H1 (cell line): ENCODE measurements at places on chromosomes 1 and 21. TPM values are rescaled to one million over a fixed set of nuclear protein-coding genes. Genes with fewer than 3 reads are reported as not detected.
A peak's percentile ranks its signal among the peaks of the same experiment; 100 is the strongest.

DNA sequence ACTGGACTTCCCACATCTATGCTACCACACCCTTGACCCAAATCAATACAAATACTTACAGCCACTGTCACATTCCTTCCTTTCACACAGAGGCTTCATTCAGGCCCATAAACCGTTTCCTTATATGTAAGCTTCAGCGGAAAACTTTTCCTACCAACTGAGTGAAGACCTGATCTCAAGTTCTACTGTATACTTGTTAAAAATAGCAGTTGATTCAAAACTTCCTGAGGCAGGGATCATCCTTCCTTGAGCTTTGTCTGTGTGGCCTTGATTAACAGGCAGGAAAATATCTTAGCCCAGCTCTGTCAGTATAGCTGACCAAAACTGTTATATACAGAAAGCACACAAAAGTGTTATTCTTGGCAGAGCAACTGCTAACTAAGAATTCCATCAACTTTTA is 42.7 kb downstream of the DENND2C start:
- no peaks in the 10 kb centered on the region for H3K27me3 ChIP-seq
- H3K27ac ChIP-seq: no peak overlapping the region
- no peaks in the 10 kb centered on the region for H3K4me1 ChIP-seq
- no peak for DNase-seq
- no peaks in the 10 kb centered on the region for H3K36me3 ChIP-seq

DNA sequence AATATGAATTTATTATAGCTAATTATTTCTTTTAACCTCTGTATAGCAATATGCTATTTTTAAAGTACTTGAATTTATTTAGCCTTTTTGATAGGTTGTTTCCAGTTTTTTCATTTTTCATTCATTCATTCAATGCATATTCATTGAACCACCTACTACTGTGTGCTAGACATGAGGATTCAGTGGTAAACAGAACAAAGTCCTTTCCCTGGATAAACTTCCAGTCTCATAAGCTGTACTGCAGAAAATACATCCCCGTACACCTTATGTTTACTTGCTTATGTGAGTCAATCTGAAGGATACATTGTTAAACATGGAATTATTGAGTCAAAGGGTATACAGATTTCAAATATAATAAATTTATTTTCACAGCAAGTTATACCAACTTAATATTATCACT is 21.9 kb downstream of the AGL start:
- no peaks in the 10 kb centered on the region for H3K36me3 ChIP-seq
- no peak overlapping the region for H3K4me3 ChIP-seq
- H3K27me3 ChIP-seq: no peaks in the 10 kb centered on the region
- H3K27ac ChIP-seq: no peak overlapping the region

DNA sequence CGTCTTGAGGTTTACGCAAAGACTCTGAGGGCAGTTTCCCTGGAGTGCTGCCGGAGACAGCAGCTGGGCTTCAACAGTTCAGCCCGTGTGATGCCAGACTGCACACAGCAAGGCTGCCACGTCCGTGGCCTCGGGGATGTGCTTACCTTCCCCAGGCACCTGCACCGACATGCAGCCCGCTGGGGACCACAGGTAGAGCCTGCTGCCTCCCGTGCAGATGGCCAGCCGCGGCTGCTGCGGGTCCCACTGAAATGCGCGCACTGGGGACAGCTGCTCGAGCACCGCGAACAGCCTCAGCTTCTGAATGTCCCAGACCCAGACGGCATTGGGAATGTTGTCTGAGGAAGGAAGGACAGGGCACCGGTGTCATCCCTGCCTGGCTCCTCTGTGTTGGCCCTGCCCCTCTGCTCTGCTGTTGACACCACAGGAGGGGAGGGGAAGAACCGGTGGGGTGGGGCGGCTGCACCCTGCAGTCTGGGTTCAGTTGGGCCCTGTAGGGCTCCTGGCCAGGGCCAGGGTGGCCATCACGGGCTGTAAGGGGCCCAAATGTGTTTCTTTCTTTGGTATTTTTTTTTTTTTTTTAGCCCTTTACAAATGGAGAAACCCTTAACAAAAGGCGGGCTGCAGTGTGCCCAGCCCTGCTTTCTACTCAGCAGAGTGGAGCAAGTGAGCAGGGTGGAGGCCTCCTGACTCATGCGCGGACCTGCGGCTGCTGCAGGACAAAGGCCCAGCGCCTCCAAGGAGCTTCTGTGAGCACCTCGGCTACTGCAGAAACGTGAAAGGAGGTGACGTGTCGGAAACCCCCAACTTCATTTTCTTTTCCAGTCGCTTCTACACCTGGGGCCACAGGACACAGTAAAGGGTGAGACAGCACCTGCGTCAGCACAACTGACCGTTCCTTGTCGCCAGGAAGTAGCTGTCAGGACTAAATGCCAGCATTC is 6.8 kb downstream of the TPRG1L start:
- no peak for DNase-seq
- no peak overlapping the region; the same call in 1 of the 2 replicates for H3K27ac ChIP-seq
- H3K27me3 ChIP-seq: no peaks in the 10 kb centered on the region
- H3K36me3 ChIP-seq: peaks cover 5% of the 10 kb centered on the region
- H3K4me1 ChIP-seq: peaks cover 10% of the 10 kb centered on the region; the same call in 1 of the 2 replicates

Gene NECTIN4
- 0.19 and 0.29 TPM in 2 replicates for total RNA-seq

Gene KIRREL1
- total RNA-seq: 39.0 and 41.8 TPM in 2 replicates

- no peaks in the 10 kb centered on the region for H3K4me1 ChIP-seq
- no peaks in the 10 kb centered on the region for H3K36me3 ChIP-seq
- no peak for DNase-seq
- H3K27ac ChIP-seq: no peak overlapping the region
- no peak overlapping the region for H3K4me3 ChIP-seq
These were observed 711.6 kb upstream of the ADAMTS5 start for GRCh38 chr21:27678511-27678910.

DNA sequence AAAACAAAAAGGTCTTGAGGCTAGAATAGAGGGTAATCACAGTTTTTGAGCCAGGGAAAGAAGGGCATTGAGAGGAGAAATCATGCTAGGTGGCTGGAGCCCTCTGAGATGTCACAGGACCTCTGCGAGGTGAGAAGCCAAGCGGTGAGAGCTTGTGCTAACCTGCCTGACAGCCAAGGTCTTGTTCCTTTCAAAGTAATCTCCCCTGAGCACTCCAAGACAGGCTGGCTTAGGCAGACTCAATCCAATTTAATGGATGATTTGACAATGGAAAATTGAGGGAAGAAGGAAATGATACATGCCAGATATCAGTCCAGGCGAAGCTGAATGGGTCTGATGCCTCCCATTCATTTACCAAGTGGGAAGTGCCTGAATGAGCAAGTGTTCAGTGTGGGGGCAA is 311.9 kb upstream of the PTBP2 start:
- no peaks in the 10 kb centered on the region for H3K4me1 ChIP-seq
- H3K27me3 ChIP-seq: no peaks in the 10 kb centered on the region
- H3K27ac ChIP-seq: no peak overlapping the region
- no peaks in the 10 kb centered on the region for H3K36me3 ChIP-seq

- no peak overlapping the region for H3K27ac ChIP-seq
- no peaks in the 10 kb centered on the region for H3K36me3 ChIP-seq
- no peaks in the 10 kb centered on the region for H3K4me1 ChIP-seq
- no peak for DNase-seq
These were observed 312.5 kb upstream of the PKN2 start for GRCh38 chr1:88371436-88372023.

Gene SPRR2A
- not detected in 2 replicates for total RNA-seq

Gene CKS1B
- 284 and 294 TPM in 2 replicates for total RNA-seq

- H3K27ac ChIP-seq: no peak overlapping the region
These were observed 100.4 kb upstream of the ZNF281 start for GRCh38 chr1:200510228-200510623.

- H3K27me3 ChIP-seq: no peaks in the 10 kb centered on the region
- no peaks in the 10 kb centered on the region for H3K4me1 ChIP-seq
- no peaks in the 10 kb centered on the region for H3K36me3 ChIP-seq
- no peak overlapping the region for H3K27ac ChIP-seq
These were observed 48.5 kb upstream of the EDEM3 start for GRCh38 chr1:184803180-184803492.

Gene PIK3C2B
- 36.7 and 36.9 TPM in 2 replicates for total RNA-seq

- no peak overlapping the region for H3K27ac ChIP-seq
- DNase-seq: no peak
- H3K4me1 ChIP-seq: no peaks in the 10 kb centered on the region
- H3K27me3 ChIP-seq: no peaks in the 10 kb centered on the region
- H3K36me3 ChIP-seq: no peaks in the 10 kb centered on the region
These were observed 31.6 kb upstream of the IL20 start for GRCh38 chr1:206833801-206834200.

- DNase-seq: no peak
- H3K4me3 ChIP-seq: no peak overlapping the region
- no peaks in the 10 kb centered on the region for H3K27me3 ChIP-seq
- no peak overlapping the region for H3K27ac ChIP-seq
- H3K36me3 ChIP-seq: no peaks in the 10 kb centered on the region
These were observed 83.1 kb upstream of the LYPLAL1 start for GRCh38 chr1:219090607-219091006.

Gene B3GALT2
- total RNA-seq: not detected in 2 replicates

Gene NHLH2
- 1.0 and 1.1 TPM in 2 replicates for total RNA-seq

DNA sequence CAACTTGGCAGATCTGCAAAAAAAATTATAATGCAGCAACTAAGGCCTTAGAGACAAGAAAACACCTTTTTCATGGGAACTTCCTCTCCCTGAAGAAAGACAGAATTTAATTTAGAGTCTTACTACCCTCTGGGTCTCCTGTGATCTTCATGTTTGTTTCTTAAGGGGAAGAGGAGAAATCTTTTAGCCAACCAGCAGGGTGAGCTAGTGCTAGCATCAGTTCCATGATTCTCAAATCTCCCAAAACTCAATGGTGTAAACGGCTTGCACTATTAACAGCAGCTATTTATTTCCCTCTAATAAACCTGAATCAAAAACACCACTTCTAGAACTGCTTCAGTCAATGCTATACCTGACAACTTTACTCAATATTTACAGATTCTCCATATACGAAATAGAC is 3.8 kb downstream of the ZNF644 start:
- H3K27me3 ChIP-seq: no peaks in the 10 kb centered on the region
- no peak overlapping the region for H3K4me3 ChIP-seq
- no peaks in the 10 kb centered on the region for H3K36me3 ChIP-seq
- H3K27ac ChIP-seq: no peak overlapping the region

DNA sequence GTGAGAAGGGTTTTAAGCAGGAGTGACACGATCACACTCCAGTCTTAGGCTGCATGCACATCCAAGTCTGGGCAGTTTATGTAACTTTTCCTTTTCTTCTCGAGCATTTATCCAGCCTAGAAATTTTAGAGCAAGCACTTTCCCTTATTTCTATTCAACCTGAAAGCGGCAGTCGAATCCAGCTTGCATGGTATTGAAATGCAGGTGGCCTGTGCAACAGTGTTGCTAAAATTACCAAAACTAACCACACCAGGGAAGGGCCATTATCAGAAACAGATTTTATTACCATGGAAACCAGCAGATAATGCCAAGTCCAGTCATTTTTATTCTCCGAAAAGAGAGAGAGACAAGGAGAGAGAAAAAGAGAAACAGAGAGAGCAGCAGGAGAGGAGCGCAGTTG is 179.9 kb upstream of the ZC3H12A start:
- no peak overlapping the region for H3K27ac ChIP-seq
- no peak overlapping the region for H3K4me3 ChIP-seq
- H3K4me1 ChIP-seq: peaks cover 2% of the 10 kb centered on the region

- H3K4me3 ChIP-seq: no peak overlapping the region
- H3K36me3 ChIP-seq: no peaks in the 10 kb centered on the region
- H3K27me3 ChIP-seq: no peaks in the 10 kb centered on the region
- H3K27ac ChIP-seq: no peak overlapping the region
- H3K4me1 ChIP-seq: no peaks in the 10 kb centered on the region
- DNase-seq: no peak
These were observed 154.8 kb upstream of the VAMP3 start for GRCh38 chr1:7616076-7616832.

DNA sequence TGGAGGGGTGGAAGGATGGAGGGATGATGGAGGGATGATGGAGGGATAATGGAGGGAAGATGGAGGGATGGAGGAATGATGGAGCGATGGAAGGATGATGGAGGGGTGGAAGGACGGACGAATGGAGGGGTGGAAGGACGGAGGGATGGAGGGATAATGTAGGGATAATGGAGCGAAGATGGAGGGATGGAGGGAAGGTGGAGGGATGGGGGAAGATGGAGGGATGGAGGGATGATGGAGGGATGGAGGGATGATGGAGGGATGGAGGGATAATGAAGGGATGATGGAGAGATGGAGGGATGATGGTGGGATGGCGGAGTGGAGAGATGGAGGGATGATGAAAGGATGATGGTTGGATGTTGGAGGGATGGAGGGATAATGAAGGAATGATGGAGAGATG is 61.3 kb downstream of the KCNAB2 start:
- DNase-seq: no peak
- no peaks in the 10 kb centered on the region for H3K27me3 ChIP-seq

GRCh38 chr1:248804771-248805681 is 20.7 kb downstream of the SH3BP5L start:
- H3K27ac ChIP-seq: no peak overlapping the region
- H3K36me3 ChIP-seq: no peaks in the 10 kb centered on the region
- no peaks in the 10 kb centered on the region for H3K27me3 ChIP-seq
- no peak overlapping the region for H3K4me3 ChIP-seq
- no peaks in the 10 kb centered on the region for H3K4me1 ChIP-seq
- DNase-seq: no peak

DNA sequence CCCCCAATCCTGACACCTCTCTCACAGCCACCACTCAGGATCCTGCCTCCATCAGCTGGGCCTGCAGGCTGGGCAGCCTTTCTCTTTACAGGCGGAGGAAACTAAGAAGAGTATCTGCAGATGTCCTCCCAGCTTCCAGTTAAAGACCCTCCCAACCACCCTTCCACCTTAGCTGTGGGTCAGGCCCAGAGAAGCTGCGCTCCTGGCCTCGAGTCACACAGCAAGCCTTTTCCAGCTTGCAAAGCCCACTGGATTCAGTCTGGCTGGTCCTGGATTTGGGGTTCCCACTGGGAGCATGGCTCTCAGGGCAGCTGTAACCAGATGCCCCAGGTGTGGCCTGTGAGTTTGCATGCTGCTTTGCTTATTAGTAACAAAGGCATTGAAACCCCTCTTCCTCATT is 19.9 kb downstream of the KCNQ4 start:
- no peak overlapping the region for H3K4me3 ChIP-seq
- no peak for DNase-seq
- H3K36me3 ChIP-seq: no peaks in the 10 kb centered on the region
- no peak overlapping the region for H3K27ac ChIP-seq

DNA sequence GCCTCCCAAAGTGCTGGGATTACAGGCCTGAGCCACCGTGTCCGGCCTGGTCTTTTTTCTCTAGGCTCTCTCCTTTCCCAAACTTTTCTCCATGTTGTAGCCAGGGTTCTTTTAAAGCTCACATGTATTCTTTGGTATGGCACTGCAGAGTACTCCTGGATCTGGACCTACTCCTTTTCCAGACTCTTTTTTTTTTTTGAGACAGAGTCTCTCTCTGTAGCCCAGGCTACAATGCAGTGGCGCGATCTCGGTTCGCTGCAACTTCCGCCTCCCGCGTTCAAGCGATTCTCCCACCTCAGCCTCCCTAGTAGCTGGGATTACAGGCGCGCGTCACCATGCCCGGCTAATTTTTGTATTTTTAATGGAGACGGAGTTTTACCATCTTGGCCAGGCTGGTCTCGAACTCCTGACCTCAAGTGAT is 602 bp upstream of the MED18 start:
- no peaks in the 10 kb centered on the region for H3K4me1 ChIP-seq
- DNase-seq: no peak
- H3K27ac ChIP-seq: no peak overlapping the region
- 0 out of 2 replicates have a peak, but pooled peaks cover 2% of the 10 kb centered on the region for H3K36me3 ChIP-seq
- no peaks in the 10 kb centered on the region; the same call in 1 of the 2 replicates for H3K27me3 ChIP-seq
- peak overlapping the region; percentile 32; the same call in 1 of the 2 replicates for H3K4me3 ChIP-seq
